HFFc6 (cell line): ENCODE measurements at places on chromosomes 6 and 20.

GRCh38 chr6:43491750-43492661, 14.6 kb downstream of the TJAP1 start:
- peak; percentile 74 for DNase-seq

DNA sequence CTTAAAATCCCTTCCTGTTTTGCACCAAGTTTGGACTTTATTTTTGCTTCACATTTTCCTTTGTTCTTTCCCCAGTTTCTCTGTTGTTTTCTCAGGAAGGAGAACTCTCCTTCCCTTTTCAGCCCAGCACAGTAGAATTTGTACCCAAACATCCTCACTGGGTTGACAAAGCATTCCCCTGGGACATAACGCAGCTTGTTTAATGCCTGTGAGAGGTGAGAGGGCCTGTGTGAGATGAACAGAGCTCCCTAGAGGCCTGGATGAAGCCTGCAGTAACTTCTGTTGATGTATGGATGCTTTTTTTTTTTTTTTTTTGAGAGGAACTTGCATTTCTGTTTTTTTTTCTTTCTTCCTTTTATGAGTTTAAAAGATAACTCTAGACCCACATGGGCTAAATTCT, 104.9 kb upstream of the SLC22A23 start:
- DNase-seq, result no peak

GRCh38 chr20:24870881-24871280, 78.2 kb upstream of the CST7 start:
- DNase-seq, result no peak

GRCh38 chr6:85137865-85138264, 312.0 kb upstream of the NT5E start:
- no peak for DNase-seq

- no peak for DNase-seq
Observed at GRCh38 chr6:169028343-169028742, 225.3 kb downstream of the THBS2 start.

- DNase-seq, result peak; percentile 5
Observed at GRCh38 chr20:40279390-40279789, 409.6 kb downstream of the MAFB start.

DNA sequence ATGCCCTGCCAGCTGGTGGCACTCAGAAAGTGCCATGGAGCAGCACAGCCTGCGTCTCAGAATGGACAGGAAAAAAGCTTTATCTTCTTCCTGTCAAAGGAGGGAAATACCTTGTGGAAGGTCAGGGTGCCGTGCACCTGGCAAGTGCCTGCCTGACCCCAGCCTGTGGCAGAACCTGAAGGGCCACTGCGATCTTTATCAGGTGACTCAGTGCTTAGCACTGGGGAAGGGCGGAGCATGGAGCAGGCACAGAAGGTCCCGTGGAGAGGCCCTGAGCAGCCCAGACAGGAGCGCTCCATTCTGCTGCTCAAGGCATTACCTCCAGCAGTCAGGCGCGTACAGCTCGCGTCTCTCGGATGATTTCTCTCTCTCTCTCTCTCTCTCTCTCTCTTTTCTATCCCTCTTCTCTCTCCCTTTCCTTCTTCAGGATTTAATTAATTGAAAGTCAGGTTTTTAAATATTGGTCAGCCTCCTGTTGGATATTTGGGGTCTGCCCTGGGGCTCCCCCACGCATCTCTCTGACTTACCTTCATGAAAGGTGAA, 31.7 kb downstream of the FOXC1 start:
- no peak for DNase-seq

DNA sequence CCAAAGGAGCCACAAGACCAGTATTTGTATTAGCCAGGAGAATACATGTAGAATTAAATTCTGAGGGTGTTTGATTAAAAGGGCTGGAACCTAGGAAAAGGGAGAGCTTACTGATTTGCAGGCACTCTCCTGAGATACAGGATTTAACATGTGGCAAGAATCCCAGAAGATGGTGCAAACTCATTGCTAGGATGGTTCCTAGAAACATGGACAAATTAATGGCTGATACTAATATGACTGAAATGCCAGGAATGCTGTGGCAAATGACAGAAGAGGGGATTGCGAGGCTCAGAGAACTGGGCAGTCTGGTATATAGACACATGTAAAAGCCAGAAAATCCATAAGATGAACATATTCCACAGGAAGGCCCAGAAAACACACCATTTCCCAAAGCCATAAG, 118.1 kb downstream of the RWDD2A start:
- peak; percentile 39 for DNase-seq

DNA sequence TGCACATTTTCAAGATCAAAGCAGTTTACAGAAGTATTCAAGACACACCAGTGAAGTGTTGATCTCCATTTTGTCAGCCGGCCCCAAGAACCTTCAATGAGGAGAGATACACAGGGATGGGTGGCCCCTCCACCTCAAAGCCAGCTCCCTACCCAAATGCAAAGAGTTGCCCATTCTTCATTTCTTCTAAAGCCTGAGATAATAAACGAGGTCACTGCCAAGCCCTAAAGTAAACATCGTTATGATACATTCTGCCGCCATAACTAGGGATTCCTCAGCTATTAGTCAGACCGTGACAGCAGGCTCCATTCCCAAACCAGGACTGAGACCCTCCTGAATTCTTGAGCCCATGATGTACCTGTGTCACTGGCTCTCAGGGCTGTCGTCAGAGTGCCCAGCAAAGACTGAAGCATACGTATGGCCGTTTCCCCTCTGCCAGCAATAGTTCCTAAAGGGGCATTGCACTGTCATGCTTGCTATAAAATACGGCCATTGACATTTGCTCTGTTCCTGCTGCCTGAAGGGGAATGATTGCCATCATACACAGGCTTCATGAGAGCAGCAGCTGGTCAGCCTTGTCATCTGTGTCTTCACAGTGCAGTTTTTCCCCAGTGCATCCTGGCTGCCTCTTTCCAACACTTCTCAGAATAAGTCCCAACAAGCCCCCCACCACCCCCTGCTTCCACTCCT, 41.7 kb downstream of the ISM1 start:
- DNase-seq, result no peak

DNA sequence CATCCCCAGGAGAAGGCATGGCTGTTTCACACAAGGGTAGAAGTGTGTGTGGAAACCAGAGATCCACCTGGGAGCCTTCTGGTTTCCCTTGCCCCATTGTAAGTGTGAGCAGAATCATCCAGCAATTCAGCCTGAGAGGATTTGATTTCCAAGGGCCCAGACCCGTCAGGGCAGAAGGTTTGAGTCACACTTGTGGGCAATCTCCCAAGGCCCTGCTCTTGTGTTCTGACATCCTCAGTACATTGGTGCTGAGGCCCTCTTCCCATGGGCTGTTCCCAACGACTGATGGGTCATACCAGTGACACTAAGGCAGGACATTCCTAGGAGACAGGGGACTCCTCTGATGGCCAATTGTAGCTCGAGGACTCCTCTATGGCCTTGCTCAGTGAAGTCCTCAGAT, 58.2 kb upstream of the POLR1H start:
- peak; percentile 13 for DNase-seq

GRCh38 chr20:41902346-41902745, 284.2 kb upstream of the CHD6 start:
- no peak for DNase-seq

- DNase-seq, result peak; percentile 77
Observed at GRCh38 chr20:4555188-4555890, 166.4 kb upstream of the PRND start.

GRCh38 chr6:96917098-96917497, 7.4 kb upstream of the KLHL32 start:
- DNase-seq, result no peak

- no peak for DNase-seq
Observed at GRCh38 chr20:47985092-47985850, 200.0 kb upstream of the SULF2 start.

DNA sequence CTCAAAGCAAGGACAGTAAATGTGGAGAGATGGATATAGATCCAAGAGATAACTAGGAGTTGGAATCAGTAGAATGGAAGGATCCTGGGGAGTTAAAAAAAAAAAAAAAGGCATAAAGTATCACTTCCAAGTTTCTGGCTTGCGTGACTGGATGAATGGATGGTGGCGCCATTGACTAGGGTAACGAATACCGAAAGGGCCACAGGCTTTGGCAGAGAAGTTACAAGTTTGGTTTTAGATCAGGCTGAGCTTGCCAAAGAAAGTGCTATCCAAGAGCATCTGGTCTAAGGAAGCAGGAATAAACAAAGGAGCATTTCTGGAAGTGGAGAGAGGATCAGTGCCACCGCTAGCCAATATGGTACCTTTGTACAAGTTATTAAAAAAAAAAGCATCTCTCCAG, 17.5 kb downstream of the L3MBTL1 start:
- DNase-seq, result no peak

DNA sequence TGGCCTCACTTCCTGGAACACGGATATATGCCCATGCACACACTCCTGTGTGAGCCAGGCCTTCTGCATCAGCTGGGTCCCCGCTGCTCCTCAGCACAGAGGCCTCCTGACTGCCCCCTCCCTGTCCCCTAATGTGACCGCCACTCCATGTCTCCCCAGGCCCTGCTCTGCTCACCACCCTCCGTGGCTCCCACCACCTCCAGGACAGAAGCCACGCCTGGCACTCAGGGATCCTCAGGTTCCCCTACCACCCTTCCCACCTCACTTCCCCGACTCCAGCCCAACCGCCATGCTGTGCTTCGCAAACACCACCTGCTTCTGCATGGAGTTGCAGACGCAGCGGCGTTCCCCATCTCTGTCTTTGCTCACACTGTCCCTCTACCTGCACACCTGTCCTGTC, 4.3 kb upstream of the SRC start:
- no peak for DNase-seq

DNA sequence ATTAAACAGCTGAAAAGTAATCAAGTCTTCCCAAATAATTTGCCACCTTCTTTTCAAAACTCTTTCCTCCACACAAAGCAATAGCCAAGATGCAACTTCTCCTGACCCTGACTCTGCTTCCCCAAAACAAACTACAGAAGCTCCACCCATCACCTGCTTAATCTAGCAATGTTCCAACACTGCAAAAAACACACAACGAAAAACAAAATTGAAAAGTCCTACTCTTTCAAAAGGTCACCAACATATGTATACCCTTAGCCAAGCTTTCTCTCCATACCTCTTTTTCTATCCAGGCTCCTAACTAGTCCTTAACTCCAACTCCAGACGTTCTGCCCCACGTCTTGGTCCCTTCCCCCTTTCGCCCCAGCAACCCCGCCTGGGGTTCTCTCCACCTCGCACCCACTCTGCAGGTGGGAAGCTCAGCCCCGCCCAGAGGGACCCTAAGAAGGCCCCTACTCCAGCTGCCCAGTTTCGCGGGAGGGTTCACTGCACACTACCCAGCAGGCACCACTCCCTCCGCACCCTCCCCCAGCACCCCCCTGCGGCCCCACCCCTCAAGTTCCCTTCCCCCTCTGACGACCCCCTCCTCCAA, 717 bp downstream of the CSNK2A1 start:
- no peak for DNase-seq

DNA sequence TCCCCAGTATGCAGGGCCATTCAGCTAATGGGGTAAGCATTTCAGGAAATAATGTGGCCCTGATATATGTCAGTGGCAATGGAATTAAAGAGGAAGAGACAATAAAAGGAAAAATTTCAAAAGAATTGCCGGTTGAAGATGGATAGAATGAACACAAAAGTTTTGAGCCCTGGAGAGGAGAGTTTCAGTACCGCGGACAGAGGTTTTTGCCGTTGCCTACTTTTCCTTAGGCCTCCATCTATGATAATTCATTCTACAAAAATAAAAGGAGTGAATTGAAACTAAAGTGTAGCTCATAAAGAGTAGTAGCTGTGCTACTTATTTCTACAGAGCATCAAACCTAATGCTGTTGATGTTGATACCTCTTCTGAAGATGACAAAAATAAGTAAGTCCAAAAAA, 140.7 kb downstream of the RNASET2 start:
- no peak for DNase-seq

- no peak for DNase-seq
Observed at GRCh38 chr6:27669624-27670301, 196.9 kb upstream of the ZNF184 start.

DNA sequence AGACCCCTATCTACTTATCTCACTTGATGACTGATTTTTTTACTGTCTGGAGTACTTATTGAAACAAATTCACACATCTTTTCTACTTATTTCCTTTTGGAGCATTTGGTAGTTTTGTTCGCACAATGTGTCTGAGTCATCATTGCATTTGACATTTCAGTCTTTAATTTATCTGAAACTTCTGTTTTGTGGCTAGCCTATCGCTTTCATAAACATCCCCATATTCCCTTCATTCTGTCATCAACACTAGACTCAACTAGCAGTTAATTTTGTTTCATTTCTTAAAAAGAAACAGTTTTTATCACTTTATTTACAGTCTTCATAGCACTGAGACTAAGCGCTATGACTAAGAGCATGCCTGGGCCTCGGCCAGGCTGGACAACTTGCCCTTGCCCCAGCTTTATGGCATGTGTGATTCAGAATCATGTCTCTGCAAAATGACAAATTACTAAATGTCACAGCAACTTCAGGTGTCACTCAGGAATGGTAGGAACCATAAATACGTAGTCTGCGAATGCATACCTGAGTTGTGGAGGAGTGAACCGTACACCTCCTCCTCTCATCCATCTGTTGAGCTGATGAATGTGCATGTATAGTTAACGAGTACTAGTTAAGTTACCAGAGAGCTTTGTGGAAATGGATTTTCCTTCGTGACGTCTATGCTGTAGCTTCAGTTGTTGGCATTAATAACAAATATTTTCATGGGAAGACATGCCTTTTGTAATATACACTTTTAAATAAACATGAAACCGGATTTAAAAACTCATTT, 16.2 kb downstream of the L3MBTL3 start:
- peak; percentile 64 for DNase-seq

- DNase-seq, result no peak
Observed at GRCh38 chr20:24206995-24207394, 218.4 kb upstream of the GGTLC1 start.

DNA sequence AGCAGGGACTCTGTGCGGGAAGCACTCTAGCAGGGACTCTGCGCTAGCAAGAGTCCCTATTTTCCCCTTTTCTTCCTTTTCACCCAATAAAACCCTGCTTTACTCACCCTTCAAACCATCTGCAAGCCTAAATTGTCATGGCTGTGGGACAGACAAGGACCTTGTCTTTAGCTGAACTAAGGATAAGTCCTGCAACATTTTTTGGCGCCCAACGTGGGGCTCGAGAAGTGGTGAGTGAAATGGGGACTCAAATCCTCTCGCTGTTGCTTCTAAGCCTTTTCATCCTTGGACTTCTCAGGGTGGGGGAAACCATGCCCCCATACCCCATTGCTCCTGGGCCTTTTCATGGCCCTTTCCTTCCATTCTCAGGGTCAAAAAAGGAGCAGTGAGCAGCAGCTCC, 46.4 kb downstream of the IMPG1 start:
- no peak for DNase-seq

DNA sequence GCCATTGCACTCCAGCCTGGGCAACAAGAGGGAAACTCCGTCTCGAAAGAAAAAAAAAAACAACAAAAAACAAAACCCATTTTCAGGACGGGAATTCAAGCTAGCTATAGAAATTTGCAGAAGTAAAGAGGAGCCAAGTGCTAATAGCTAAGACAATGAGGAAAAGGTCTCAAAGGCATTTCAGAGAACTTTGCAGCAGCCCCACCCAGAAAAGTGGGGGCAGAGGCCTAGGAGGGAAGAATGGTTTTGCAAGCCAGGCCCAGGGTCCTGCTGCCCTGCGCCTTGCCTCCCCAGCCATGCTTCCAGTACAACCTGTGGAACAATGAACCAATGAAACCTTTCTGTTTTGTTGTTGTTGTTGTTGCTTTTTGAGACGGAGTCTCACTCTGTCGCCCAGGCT, 38.3 kb upstream of the SAMHD1 start:
- no peak for DNase-seq

GRCh38 chr20:48772183-48772976, 55.4 kb downstream of the PREX1 start:
- no peak for DNase-seq
